Iris pigment epithelial cell (primary cell): ENCODE measurements at places on chromosomes 4 and X.
A peak's percentile ranks its signal among the peaks of the same experiment; 100 is the strongest.

DNA sequence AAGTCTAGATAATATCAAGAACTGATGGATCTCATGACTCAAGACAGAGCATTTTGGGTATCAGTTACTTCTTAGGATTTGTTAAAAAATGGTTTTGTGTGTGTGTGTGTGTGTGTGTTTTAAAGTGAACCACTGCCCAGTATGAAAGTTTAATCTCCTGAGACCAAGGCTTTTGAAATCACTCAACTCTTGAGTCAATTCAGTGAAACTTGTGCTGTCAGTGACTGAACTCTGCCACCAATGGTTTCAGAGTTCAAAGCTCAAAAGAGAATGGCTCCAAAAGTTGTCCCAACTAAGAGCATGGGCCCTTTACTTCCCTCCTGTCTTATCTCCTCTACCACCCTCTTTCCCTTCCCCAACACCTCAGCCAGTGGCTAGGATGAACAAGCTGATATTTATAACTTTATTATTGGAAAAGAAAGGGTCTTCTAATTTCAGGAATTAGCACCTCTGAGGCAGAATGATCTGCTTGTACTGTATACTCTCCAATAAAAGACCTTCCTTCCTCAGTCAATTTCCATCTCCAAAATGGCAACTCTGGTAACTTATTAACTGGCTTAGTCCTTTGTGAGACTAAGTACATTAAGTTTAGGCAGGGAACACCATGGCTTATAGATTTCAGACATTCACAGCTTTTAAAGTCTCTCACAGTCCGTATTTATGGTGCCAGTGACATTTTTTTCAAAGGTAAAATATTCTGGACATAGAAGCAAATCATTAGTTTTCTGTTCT, 152.2 kb downstream of the REPS2 start:
- DNase-seq = no peak

GRCh38 chr4:71126719-71127118, 133.3 kb downstream of the DCK start:
- peak; percentile 89 for DNase-seq

- DNase-seq = no peak
Measured at GRCh38 chr4:168662297-168662984, 165.6 kb downstream of the PALLD start.

DNA sequence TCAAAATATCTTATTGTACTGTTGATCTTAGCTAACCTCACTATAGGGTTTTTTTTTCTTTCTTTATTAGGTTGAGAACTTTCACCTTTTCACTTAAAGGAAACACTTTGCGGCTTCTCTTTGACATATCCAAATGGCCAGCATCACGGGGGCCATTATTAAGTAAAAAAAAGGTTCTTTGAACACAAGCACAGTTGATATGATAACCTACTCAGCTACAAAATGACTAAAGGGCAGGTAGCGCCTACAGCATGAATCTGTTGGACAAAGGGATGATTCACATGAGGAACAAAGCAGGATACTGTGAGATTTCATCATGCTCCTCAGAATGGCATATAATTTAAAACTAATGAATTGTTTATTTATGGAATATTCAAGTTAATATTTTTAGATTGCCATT, 119.6 kb downstream of the CCSER1 start:
- no peak for DNase-seq

- no peak for DNase-seq
Measured at GRCh38 chr4:106022454-106022853, 127.2 kb downstream of the NPNT start.
